Right renal cortex interstitium (tissue), 3 donors: ENCODE measurements at places on chromosomes 2 and 18. TPM values are rescaled to one million over a fixed set of nuclear protein-coding genes. Genes with fewer than 3 reads are reported as not detected.
A peak's percentile ranks its signal among the peaks of the same experiment; 100 is the strongest.

- DNase-seq, result peak; percentile 65
These were observed 289.2 kb downstream of the TNS1 start for GRCh38 chr2:217713395-217714286.

DNA sequence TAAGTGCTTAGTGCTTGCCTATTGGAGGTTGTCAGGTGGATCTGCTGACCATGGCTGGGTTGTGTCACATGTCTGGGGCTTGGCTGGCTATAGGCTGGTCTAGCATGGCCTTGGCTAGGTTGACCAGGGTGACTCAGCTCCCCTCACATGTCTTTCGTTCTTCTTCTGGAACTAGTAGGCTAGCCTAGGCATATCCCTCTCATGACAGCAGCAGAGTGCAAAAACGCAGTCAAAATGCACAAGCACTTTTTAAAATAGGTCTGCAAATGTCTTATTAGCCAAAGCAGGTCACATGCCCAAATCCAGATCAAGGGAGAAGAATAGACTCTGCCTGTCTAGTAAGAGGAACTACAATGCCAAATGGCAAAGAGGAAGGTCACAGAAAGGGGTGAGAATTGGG lies 179.7 kb upstream of the ACVR2A start:
- DNase-seq, result no peak

- DNase-seq, result no peak
These were observed 33.7 kb downstream of the EHBP1 start for GRCh38 chr2:62738981-62739936.

DNA sequence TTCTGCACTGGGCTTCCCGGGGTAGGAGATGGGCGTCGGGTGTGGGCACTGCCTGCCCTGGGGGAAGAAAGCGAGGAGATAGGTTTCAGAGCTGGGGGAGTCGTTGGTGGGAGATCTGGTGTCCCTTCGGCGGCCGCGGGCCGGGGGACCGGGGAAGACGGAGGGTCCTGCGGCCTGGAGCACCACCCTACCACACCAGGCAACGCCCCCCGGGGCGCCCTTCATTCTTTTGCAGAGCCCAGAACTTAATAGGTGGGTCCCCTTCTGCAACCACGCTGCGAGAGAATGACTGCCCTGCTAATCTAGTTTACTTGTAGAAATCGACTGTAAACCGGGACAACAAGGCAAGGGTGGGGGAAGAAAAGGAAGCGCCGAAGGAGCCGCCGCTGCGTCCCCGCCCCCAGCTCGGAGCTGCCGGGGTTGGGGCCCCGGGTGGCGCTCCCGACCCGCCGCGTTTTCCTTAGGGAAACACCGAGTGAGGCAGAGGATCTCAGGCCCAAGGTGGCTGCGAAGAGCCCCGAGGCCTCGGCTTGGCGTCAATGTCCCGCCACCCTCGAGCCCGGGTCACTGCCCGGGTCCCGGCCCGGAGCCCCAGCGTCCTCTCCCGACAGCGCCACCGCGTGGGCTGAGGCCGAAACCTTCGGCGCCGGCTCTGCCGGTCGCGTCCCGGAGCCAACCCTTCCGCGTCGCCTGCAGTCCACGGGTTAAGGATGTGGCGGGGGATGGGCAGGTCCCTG lies 5.4 kb upstream of the SATB2 start:
- DNase-seq, result no peak

DNA sequence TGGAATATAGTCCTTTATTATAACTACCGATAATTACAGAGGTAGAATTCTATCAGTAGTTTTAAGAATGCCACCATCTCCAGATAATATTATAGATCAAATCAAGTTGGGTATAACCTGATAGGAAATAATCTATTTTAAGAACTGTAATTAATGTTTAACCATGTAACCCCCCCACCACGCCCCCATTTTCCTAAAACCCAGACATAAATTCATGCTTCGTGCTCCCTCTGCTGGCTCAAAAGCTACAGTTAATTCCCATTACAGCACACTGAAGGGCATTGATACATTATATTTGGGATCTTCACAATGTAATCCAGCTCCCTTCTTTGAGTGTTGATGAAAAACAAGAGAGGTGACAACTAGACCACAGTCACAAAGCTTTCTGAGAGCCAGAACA lies 228.0 kb upstream of the SMAD7 start:
- DNase-seq, result no peak

GRCh38 chr2:172339371-172340010 lies 87.9 kb upstream of the ITGA6 start:
- no peak for DNase-seq

- DNase-seq, result no peak
These were observed 188.3 kb upstream of the SLC39A10 start for GRCh38 chr2:195468771-195469170.

DNA sequence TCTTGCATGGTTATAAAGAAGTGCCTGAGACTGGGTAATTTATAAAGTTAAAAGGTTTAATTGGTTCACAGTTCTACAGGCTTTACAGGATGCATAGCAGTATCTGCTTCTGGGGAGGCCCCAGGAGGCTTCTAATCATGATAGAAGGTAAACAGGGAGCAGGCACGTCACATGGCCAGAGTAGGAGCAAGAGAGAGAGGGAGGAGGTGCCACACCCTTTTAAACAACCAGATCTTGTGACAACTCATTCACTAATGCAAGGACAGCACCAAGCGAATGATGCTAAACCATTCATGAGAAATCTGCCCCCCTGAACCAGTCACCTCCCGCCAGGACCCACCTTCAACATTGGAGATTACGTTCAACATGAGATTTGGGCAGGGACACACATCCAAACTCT lies 141.1 kb downstream of the EN1 start:
- no peak for DNase-seq

DNA sequence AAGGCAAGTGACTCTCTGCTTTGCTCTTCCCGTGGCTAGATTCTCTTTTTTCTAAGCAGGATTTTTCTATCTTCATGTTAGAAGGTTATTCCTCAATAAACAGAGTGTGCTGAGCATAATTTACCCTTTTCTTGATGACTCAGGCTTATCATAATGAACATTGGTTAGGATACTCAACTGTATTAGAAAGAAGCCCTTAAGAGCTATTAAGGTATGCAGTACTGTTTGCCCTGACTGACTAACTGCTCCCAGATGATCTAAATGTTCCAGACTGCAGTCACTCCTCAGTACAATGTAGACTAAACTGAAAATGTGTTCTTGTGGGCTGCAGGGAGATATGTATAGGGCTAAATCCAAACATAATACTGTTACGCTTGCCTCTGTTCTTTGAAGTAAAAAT lies 687.8 kb downstream of the NUP35 start:
- DNase-seq, result no peak

- DNase-seq, result no peak
These were observed 284.8 kb upstream of the HS6ST1 start for GRCh38 chr2:128603411-128603924.

TMEM163 gene
- polyA plus RNA-seq, result 1.1 TPM

DBI gene
- 252 TPM for polyA plus RNA-seq

SCYGR4 gene
- not detected for polyA plus RNA-seq

COL6A3 gene
- 223 TPM for polyA plus RNA-seq

CSRNP3 gene
- 11.0 TPM for polyA plus RNA-seq
